ENCODE measurements at places on chromosomes 12 and 14. TPM values are rescaled to one million over a fixed set of nuclear protein-coding genes. Genes with fewer than 3 reads are reported as not detected.

DNA sequence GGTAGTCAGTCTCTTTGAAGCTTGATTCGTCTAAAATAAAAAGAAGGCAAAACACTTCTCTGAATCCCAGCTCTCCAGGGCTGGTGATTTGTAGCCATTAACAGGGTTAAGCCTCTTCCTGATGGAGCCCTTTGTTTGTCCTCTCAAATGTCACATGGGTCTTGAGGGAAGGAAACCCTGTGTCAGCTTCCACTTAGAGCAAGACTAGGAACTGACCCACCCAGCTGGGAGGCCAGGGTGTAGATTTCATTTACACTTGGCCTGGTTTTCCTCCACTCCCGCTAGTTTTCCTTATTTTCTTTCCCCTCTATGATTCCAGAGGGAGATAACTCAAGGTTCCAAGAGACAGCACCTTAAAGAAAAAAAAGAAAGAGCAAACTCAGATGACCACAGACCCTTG is 230.5 kb upstream of the EGLN3 start:
- H3K36me3 ChIP-seq = no peaks in the 10 kb centered on the region
- no peak overlapping the region for H3K4me3 ChIP-seq
- DNase-seq = no peak
- no peak overlapping the region for H3K27ac ChIP-seq

The KLRC4 gene
- not detected for polyA plus RNA-seq

The NRIP2 gene
- polyA plus RNA-seq = not detected

DNA sequence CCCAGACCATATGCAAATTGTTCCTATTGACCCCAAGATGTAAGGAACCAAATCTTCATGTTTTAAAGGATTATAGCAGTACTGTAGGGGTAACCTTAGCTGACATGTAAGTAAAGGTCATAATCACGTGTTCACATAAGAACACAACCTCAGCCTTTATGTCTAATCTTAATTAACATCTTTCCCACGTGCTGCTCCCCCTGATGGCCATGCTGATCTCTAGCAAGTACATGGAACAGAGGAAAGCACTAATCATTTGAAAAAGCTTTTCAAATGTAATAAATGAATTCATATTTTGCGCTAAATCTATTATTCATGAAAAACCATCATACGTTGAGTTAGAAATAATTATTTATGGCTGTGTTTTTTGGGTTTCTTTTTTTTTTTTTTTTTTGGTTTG is 30.5 kb upstream of the ITPR2 start:
- H3K36me3 ChIP-seq = no peaks in the 10 kb centered on the region
- no peak overlapping the region for H3K4me3 ChIP-seq
- no peak overlapping the region for H3K27ac ChIP-seq

DNA sequence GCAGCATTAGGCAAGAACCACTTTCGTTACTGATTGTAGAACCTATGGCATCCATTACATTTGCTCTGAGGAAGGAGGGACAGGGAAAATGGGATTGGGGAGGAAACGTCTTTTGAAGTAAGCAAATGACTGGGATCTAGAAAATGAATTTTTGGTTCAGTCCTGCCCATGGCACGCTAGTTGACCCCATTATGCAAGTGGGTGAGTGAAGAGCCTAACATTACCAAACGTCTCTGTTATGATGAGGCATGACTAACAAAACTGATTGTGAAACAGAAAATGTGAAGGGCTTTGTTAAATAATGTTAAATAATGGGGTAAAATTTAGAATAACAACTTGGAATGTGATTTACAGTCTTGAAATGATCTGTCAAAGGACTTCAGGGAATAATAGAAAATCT is 38.9 kb downstream of the CPSF2 start:
- H3K27me3 ChIP-seq = no peaks in the 10 kb centered on the region
- peaks cover 13% of the 10 kb centered on the region for H3K4me1 ChIP-seq
- no peak overlapping the region for H3K4me3 ChIP-seq
- peak; percentile 91 for DNase-seq

DNA sequence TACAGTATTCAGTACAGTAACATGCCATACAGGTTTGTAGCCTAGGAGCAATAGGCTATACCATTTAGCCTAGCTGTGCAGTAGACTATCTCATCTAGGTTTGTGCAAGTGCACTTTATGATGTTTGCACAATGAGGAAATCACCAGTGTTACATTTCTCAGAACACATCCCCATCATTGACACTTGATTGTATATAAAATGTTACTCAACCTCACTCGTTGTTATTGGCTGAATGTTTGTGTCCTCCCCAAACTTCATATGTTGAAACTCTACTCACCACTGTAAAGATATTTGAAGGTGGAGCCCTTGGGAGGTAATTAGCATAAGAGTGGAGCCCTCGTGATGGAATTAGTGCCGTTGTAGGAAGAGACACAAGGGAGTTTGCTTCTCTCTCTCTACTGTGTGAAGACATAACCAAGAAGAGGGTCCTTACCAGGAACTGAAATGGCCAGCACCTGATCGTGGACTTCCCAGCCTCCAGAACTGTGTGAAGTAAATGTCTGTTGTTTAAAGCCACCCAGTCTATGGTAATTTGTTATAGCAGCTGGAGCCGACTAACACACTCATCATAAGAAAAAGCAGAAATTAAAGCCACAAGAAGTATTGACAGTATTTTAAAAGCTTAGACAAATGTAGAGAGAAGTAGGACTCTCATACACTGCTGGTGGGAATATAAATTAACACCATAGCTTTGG is 3.2 kb upstream of the MED13L start:
- H3K4me3 ChIP-seq = no peak overlapping the region
- H3K27me3 ChIP-seq = no peaks in the 10 kb centered on the region
- peak; percentile 68 for DNase-seq
- H3K27ac ChIP-seq = peak overlapping the region; percentile 54
- H3K36me3 ChIP-seq = no peaks in the 10 kb centered on the region

GRCh38 chr12:4134448-4135263 is 138.9 kb upstream of the CCND2 start:
- H3K27me3 ChIP-seq = no peaks in the 10 kb centered on the region
- H3K4me1 ChIP-seq = peaks cover 52% of the 10 kb centered on the region
- H3K4me3 ChIP-seq = no peak overlapping the region
- no peak for DNase-seq
- no peaks in the 10 kb centered on the region for H3K36me3 ChIP-seq

Data from CD14-positive monocyte (primary cell).